ENCODE measurements at places on chromosomes 16 and 17.

- no peak for DNase-seq
Measured at GRCh38 chr17:82752371-82753200, 721 bp downstream of the TBCD start.

DNA sequence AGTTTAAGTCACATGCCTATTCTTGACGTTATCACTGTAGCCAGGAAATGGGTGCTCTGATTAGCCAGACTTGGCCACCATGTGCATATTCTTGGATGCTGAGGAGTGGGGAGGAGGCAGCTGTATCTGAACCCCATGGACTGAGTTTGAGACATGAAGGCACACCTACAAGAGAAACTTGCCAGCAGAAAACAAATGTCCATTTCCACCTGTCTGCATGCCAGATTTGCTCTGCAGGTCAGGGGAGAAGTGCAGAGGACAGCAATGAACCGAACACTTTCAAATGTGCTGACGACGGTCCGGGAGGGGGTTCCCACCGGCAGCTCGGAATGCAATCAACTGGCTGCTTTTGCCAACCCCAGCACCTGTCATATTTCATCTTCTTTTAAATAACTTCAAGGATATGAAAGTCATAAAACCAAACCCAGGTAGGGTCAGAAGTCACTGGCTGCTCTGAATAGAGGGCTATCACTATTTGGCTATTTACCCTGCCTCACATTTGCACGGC, 287.8 kb upstream of the N4BP1 start:
- no peak for DNase-seq

- no peak for DNase-seq
Measured at GRCh38 chr17:66461343-66461995, 159.1 kb downstream of the PRKCA start.

DNA sequence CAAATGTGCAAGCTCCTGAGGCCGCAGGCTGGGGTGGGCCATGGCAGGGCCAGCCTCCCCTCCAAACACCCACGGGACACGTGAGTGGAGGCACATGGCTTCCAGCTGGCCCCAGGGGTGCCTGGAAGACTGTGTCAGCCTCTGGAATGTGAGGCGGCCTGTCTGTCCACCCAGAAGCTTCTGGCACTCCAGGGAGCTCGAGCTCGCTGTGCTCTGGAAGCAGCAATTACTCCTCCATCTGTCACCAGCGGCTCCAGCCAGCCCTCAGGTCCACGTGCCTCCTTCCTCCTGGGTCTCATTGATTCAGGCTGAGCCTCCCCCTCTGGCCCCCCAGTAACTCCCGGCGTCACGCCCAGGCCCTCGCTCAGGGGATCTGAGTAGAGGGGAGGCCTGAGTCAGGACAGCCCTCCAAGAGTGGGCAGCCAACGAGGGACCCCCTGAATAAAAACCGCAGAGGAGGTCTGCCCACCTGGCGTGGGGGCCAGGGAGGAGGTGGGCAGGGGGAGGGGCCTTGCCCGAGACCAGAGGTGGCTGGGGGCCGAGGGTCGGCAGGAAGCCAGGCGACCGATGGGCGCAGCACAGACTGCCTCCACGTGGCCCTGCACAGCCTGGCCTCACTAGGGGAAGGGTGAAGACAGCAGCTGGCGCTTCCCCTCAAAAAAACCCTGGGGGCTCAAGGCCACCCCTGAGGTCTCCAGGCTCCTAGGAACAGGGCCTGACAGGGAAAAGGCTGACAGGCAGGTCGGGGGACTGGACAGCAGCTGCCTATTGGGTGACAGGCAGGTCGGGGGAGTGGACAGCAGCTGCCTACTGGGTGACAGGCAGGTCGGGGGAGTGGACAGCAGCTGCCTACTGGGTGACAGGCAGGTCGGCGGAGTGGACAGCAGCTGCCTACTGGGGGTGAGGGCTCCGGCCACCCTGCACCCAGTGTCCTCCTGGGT, 11.9 kb downstream of the PIEZO1 start:
- no peak for DNase-seq

DNA sequence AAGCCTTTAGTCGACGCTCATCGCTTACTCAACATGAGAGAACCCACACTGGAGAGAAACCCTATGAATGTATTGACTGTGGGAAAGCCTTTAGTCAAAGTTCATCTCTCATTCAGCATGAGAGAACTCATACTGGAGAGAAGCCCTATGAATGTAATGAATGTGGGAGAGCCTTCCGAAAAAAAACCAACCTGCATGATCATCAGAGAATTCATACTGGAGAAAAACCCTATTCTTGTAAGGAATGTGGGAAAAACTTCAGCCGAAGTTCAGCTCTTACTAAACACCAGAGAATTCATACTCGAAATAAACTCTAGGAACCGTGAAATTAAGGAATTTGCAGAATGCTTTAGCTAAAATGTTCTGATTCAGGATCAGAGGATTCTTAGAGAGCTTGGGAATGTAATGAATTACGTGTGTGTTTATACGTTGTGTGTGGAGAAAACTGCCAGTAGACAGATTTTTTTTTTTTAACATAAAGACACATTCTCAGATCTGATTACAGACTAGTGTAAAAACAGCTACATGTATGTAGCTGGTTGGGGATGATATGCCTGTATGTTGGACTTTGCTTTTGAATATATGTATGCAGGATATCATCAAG, 25.4 kb downstream of the ZFP90 start:
- no peak for DNase-seq

DNA sequence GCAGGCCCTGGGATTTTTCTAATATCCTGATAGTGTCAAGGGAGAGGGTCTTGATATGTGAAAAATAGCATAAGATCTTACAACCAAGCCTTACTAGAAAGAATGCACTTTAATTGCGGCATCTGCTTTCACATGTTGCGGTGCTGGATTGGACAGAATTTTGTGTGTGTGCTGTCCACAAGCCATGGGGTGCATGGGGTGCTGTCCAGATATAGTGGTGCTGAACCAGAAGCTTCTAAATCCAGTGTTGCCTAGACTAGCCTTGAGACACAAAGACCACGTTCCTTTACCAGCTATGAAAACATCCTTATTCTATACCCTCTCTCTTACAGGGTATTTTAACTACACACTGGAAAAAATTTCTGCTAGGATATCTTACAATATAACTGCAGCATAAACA, 244.0 kb downstream of the TMEM114 start:
- DNase-seq = no peak

Data from activated CD4-positive, alpha-beta T cell treated with anti-CD3 and anti-CD28 coated beads, Interleukin-2, amount 50 U/mL, for 1 hour (primary cell).